ENCODE measurements at places on chromosomes 4 and X. TPM values are rescaled to one million over a fixed set of nuclear protein-coding genes. Genes with fewer than 3 reads are reported as not detected.

The NPY2R gene
- not detected for total RNA-seq

The FOXR2 gene
- not detected for total RNA-seq

The HS3ST1 gene
- not detected for total RNA-seq

The XAGE1B gene
- total RNA-seq, result not detected

The FAM9C gene
- total RNA-seq, result 0.14 TPM

The ZFP42 gene
- total RNA-seq, result not detected

The NOX1 gene
- total RNA-seq, result 26.4 TPM

The BMPR1B gene
- 0.64 TPM for total RNA-seq

The WWC2 gene
- total RNA-seq, result 9.2 TPM

The CXCL11 gene
- total RNA-seq, result not detected

The CFAP99 gene
- total RNA-seq, result 0.82 TPM

The LRPAP1 gene
- 102 TPM for total RNA-seq

The SPIN2A gene
- 0.64 TPM for total RNA-seq

The IGSF1 gene
- 0.27 TPM for total RNA-seq

The TBC1D9 gene
- 21.4 TPM for total RNA-seq

The SLC34A2 gene
- total RNA-seq, result not detected

The CTAG2 gene
- not detected for total RNA-seq

The ZNF157 gene
- total RNA-seq, result not detected

The ARL9 gene
- not detected for total RNA-seq

The LDB2 gene
- 46.6 TPM for total RNA-seq

The ART3 gene
- total RNA-seq, result not detected

The GAGE13 gene
- total RNA-seq, result not detected

The XKRX gene
- total RNA-seq, result 1.9 TPM

The FRMD7 gene
- total RNA-seq, result not detected

The MTTP gene
- not detected for total RNA-seq

The STS gene
- 1.8 TPM for total RNA-seq

The SMIM31 gene
- total RNA-seq, result 11.1 TPM

The RIPPLY1 gene
- total RNA-seq, result not detected

The SPARCL1 gene
- 165 TPM for total RNA-seq

The SLITRK2 gene
- 0.14 TPM for total RNA-seq

The MTMR8 gene
- 20.1 TPM for total RNA-seq

The SLC16A2 gene
- total RNA-seq, result 1.9 TPM

The MAGEB17 gene
- total RNA-seq, result 1.6 TPM

The CHST7 gene
- total RNA-seq, result 10.3 TPM

The CLDN2 gene
- total RNA-seq, result 0.16 TPM

The SMPX gene
- total RNA-seq, result not detected

The CLCN5 gene
- 5.1 TPM for total RNA-seq

The TMEM165 gene
- 79.5 TPM for total RNA-seq

The CXXC4 gene
- 0.96 TPM for total RNA-seq

The BTK gene
- total RNA-seq, result 0.40 TPM

The PROM1 gene
- 236 TPM for total RNA-seq

The GC gene
- not detected for total RNA-seq

The GYG2 gene
- 5.2 TPM for total RNA-seq

The RPS6KA3 gene
- 59.7 TPM for total RNA-seq

The TADA2B gene
- total RNA-seq, result 30.3 TPM

The OTUD6A gene
- total RNA-seq, result not detected

The SLC9A7 gene
- total RNA-seq, result 29.2 TPM

The TENM3 gene
- 3.4 TPM for total RNA-seq

The ZNF674 gene
- 4.6 TPM for total RNA-seq

The MAGEE1 gene
- 1.5 TPM for total RNA-seq

The MAPK10 gene
- 4.1 TPM for total RNA-seq

The RNF175 gene
- total RNA-seq, result not detected

The BTC gene
- 7.5 TPM for total RNA-seq

The TEC gene
- 5.1 TPM for total RNA-seq

The CPZ gene
- total RNA-seq, result not detected

The CTAG1B gene
- not detected for total RNA-seq

All from transverse colon (tissue), 4 donors.